ENCODE measurements at places on chromosomes 7 and 10.

DNA sequence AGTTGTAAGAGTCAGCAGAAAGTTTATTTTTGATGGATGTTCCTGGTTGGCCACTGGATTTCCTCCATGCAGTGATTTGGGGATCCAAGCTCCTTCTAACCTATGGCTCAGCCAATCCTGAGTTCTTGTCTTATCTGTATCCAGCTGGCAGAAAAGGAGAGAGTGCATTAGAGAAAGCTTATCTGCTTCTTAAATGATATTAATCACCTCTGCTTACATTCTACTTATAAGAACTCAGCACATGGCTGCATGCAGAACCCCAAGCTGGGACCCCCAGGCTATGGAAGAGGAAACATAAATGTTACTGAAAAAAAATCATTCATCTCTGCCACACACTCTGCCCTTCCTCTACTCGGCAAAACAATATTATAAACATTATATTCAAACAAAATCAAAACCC lies 739.8 kb upstream of the AUTS2 start:
- no peak overlapping the region for H3K4me3 ChIP-seq
- no peak overlapping the region for H3K27ac ChIP-seq
- DNase-seq, result no peak

DNA sequence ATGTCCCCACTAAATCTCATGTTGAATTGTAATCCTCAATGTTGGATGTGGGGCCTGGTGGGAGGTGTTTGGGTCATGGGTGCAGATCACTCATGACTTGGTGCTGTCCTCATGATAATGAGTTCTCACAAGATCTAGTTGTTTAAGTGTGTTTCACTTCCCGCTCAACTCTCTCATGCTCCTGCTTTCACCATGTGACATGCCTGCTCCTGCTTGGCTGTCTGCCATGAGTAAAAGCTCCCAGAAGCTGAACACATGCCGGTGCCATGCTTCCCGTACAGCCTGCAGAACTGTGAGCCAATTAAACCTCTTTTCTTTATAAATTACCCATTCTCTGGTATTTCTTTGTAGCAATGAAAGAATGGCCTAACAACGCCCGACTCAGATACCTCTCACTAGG lies 6.2 kb upstream of the PSTK start:
- H3K27me3 ChIP-seq, result no peaks in the 10 kb centered on the region
- no peak for DNase-seq
- H3K27ac ChIP-seq, result no peak overlapping the region
- no peak overlapping the region for H3K4me3 ChIP-seq
- H3K4me1 ChIP-seq, result no peaks in the 10 kb centered on the region

GRCh38 chr10:10490581-10490980 lies 527.1 kb upstream of the CELF2 start:
- H3K27me3 ChIP-seq, result no peaks in the 10 kb centered on the region
- H3K4me1 ChIP-seq, result no peaks in the 10 kb centered on the region
- H3K4me3 ChIP-seq, result no peak overlapping the region
- H3K27ac ChIP-seq, result no peak overlapping the region

- no peaks in the 10 kb centered on the region for H3K4me1 ChIP-seq
- no peak for DNase-seq
- no peak overlapping the region for H3K27ac ChIP-seq
- H3K36me3 ChIP-seq, result no peaks in the 10 kb centered on the region
Measured at GRCh38 chr7:25360451-25360850, 132.2 kb upstream of the NPVF start.

GRCh38 chr7:99693427-99694200 lies 13.8 kb upstream of the CYP3A5 start:
- H3K27me3 ChIP-seq, result no peaks in the 10 kb centered on the region
- peak overlapping the region; percentile 62 for H3K27ac ChIP-seq
- DNase-seq, result no peak
- peaks cover 7% of the 10 kb centered on the region for H3K4me1 ChIP-seq
- no peak overlapping the region for H3K4me3 ChIP-seq
- no peaks in the 10 kb centered on the region for H3K36me3 ChIP-seq

GRCh38 chr7:26372249-26372648 lies 80.6 kb downstream of the SNX10 start:
- no peak overlapping the region for H3K27ac ChIP-seq
- no peak for DNase-seq
- H3K27me3 ChIP-seq, result peaks cover 7% of the 10 kb centered on the region
- peaks cover 10% of the 10 kb centered on the region for H3K4me1 ChIP-seq
- H3K36me3 ChIP-seq, result no peaks in the 10 kb centered on the region
- H3K4me3 ChIP-seq, result no peak overlapping the region

GRCh38 chr10:122460891-122461293 lies 461 bp upstream of the HTRA1 start:
- no peak overlapping the region for H3K4me3 ChIP-seq
- H3K4me1 ChIP-seq, result peaks cover 9% of the 10 kb centered on the region
- no peaks in the 10 kb centered on the region for H3K36me3 ChIP-seq
- peaks cover 36% of the 10 kb centered on the region for H3K27me3 ChIP-seq
- DNase-seq, result no peak
- no peak overlapping the region for H3K27ac ChIP-seq

DNA sequence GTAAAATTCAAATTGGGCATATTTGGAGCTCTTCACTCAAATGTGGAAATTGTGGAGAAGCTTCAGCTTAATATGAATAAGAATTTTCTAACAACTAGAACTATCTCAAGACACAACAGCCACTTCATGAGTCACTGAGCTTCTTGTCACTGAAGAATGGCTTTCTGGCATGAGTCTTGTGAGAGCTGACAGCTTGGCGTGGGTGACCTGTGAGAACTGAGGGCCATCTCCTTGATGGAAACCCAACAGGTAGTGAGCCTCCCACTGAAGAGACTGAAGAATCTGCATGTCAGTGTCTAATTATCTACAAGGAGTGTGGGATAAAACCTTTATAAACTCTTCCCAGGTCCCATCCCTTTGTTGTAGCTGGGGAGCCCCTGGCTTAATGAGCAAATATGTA lies 66.0 kb downstream of the CLEC2L start:
- H3K4me1 ChIP-seq, result no peaks in the 10 kb centered on the region
- no peak overlapping the region for H3K27ac ChIP-seq
- H3K27me3 ChIP-seq, result no peaks in the 10 kb centered on the region
- DNase-seq, result no peak
- no peak overlapping the region for H3K4me3 ChIP-seq
- H3K36me3 ChIP-seq, result peaks cover 23% of the 10 kb centered on the region

GRCh38 chr7:30327813-30328212 lies 43.4 kb downstream of the ZNRF2 start:
- no peak for DNase-seq
- no peaks in the 10 kb centered on the region for H3K27me3 ChIP-seq
- H3K4me3 ChIP-seq, result no peak overlapping the region
- H3K36me3 ChIP-seq, result no peaks in the 10 kb centered on the region
- peaks cover 43% of the 10 kb centered on the region for H3K4me1 ChIP-seq

- DNase-seq, result no peak
- no peaks in the 10 kb centered on the region for H3K36me3 ChIP-seq
- peaks cover 3% of the 10 kb centered on the region for H3K27me3 ChIP-seq
- H3K4me1 ChIP-seq, result peaks cover 9% of the 10 kb centered on the region
- H3K27ac ChIP-seq, result no peak overlapping the region
Measured at GRCh38 chr7:150963707-150964559, 14.2 kb downstream of the KCNH2 start.

All from CD8-positive, alpha-beta memory T cell (primary cell).